ENCODE measurements at places on chromosomes 3 and 15.
A peak's percentile ranks its signal among the peaks of the same experiment; 100 is the strongest.

DNA sequence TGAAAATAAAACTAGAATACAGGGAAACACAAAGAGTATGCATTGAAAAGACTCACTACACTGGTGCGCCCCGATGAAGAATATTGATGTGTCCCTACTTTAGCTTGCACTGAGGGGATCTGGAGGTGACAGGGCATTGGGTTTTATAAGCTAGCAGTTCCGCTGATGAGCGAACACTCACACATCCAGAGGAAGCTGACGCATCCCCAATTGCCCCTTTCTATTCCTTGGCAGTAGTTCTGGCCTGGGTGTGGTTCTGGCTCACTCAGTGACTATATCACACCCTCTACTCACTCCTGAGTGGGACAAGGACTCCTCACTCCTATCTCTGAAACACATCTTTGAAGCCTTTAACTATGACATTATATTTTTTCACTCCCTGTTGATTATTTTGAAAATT is 71.0 kb downstream of the B3GNT5 start:
- no peaks in the 10 kb centered on the region for H3K27me3 ChIP-seq
- H3K36me3 ChIP-seq, result no peaks in the 10 kb centered on the region
- no peak overlapping the region for H3K4me3 ChIP-seq

GRCh38 chr3:20480786-20481365 is 294.9 kb upstream of the SGO1 start:
- H3K27me3 ChIP-seq, result no peaks in the 10 kb centered on the region
- no peaks in the 10 kb centered on the region for H3K36me3 ChIP-seq
- no peak overlapping the region for H3K4me3 ChIP-seq
- DNase-seq, result no peak

GRCh38 chr3:99118381-99118780 is 216.9 kb upstream of the DCBLD2 start:
- H3K27ac ChIP-seq, result peak overlapping the region; percentile 53
- peaks cover 3% of the 10 kb centered on the region for H3K36me3 ChIP-seq
- H3K4me1 ChIP-seq, result peaks cover 23% of the 10 kb centered on the region

GRCh38 chr3:100465892-100466777 is 26.3 kb upstream of the TMEM45A start:
- no peaks in the 10 kb centered on the region for H3K36me3 ChIP-seq
- no peak overlapping the region for H3K27ac ChIP-seq
- H3K4me1 ChIP-seq, result peaks cover 3% of the 10 kb centered on the region
- H3K4me3 ChIP-seq, result no peak overlapping the region

DNA sequence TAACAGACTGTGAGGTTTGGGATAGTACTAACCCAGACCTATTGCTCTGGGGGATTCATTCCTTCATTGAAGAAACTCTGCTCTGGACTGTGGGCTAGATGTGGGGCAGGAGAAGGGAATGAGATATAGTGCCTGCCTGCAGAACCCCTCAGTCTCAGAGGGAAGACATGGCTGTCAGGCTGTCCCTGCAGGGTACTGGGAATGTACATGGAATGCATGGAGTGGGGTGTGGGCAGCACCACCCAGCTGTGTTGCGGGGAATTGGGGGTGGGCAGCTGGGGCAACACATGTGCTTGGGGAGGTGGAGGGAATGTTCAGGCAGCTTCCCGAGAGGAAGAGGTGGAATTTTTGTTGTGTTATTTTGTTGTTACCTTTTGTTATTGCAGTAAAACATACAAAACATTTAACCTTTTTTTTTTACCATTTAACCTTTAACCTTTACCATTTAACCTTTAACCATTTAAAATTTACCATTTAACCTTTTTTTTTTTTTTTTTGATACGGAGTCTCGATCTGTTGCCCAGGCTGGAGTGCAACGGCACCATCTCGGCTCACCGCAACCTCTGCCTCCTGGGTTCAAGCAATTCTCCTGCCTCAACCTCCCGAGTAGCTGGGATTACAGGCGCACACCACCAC is 7.3 kb downstream of the PAQR5 start:
- H3K4me3 ChIP-seq, result no peak overlapping the region
- no peaks in the 10 kb centered on the region for H3K27me3 ChIP-seq
- H3K4me1 ChIP-seq, result peaks cover 28% of the 10 kb centered on the region

- no peaks in the 10 kb centered on the region for H3K27me3 ChIP-seq
- H3K36me3 ChIP-seq, result no peaks in the 10 kb centered on the region
- no peak for DNase-seq
Observed at GRCh38 chr3:76369170-76369569, 583.8 kb upstream of the ZNF717 start.

Data from osteocyte (in vitro differentiated cells).